ENCODE measurements at places on chromosomes 3 and 15.

DNA sequence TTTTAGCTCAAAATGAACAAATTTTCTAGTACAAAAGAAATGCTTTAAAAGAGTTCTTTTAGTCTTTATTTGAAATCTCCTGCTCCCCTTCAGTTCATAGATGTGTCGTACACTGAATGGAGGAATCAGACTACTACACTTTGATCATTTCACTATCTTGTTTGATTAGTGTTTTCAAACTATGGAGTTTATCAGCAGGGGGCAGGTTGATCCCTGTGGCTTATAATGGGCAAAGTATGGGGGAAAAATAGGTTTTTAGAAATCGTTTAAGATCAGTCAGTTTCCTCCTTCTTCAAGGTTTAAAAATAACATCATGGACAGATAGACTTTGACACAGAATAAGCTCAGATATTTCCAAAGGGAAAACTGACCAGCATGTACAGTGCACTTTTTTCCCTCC lies 701.7 kb downstream of the CADM2 start:
- H3K27me3 ChIP-seq, result no peaks in the 10 kb centered on the region
- no peak overlapping the region for H3K27ac ChIP-seq
- H3K36me3 ChIP-seq, result no peaks in the 10 kb centered on the region
- no peaks in the 10 kb centered on the region for H3K4me1 ChIP-seq
- DNase-seq, result no peak
- no peak overlapping the region for H3K4me3 ChIP-seq

- H3K36me3 ChIP-seq, result peaks cover 91% of the 10 kb centered on the region
- H3K27me3 ChIP-seq, result no peaks in the 10 kb centered on the region
- H3K4me3 ChIP-seq, result no peak overlapping the region
- H3K4me1 ChIP-seq, result peaks cover 11% of the 10 kb centered on the region
- H3K27ac ChIP-seq, result no peak overlapping the region
Measured at GRCh38 chr3:70970952-70971351, 612.6 kb downstream of the FOXP1 start.

DNA sequence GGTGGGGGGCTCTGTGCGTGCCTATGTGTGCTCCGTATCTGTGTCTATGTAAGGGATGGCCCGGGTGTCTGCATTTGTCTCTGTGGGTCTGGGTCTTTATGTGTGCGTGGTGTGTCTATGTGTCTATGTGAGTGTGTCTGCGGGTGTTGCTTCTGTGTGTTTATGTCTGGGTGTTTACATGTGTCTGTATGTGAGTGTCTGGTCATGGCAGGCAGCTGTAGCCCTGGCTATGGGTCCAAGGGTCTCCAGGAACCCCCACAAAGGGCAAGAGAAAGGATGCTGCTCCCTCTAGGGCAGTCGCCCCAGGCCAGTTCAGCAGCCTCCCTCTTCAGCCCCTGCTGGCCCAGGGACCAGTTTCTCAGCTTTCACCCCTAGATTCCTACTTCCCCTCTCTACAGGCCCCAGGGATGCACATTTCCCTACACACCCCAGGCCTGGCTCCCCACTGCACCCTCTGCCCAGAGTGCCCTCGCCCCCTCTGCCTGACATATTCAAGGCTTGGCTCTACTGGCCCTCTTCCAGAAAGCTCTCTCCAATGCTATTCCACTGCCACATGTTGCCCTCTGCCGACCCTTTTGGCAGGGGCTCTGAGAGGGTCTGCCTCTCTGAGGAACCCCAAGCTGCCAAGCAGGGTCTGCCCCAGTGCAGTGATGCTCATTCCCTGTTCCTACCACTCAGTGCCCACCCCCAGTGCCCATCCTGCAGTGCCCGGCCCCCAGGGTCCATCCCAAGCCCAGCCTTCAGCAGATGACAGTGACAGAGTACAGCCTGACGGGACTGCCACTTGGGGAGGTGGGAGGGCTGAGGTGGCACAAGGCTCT lies 1.0 kb upstream of the MYL3 start:
- H3K4me1 ChIP-seq, result peaks cover 59% of the 10 kb centered on the region
- peaks cover 12% of the 10 kb centered on the region for H3K36me3 ChIP-seq
- no peaks in the 10 kb centered on the region for H3K27me3 ChIP-seq
- peak overlapping the region; percentile 89 for H3K27ac ChIP-seq
- DNase-seq, result no peak
- peak overlapping the region; percentile 69 for H3K4me3 ChIP-seq

DNA sequence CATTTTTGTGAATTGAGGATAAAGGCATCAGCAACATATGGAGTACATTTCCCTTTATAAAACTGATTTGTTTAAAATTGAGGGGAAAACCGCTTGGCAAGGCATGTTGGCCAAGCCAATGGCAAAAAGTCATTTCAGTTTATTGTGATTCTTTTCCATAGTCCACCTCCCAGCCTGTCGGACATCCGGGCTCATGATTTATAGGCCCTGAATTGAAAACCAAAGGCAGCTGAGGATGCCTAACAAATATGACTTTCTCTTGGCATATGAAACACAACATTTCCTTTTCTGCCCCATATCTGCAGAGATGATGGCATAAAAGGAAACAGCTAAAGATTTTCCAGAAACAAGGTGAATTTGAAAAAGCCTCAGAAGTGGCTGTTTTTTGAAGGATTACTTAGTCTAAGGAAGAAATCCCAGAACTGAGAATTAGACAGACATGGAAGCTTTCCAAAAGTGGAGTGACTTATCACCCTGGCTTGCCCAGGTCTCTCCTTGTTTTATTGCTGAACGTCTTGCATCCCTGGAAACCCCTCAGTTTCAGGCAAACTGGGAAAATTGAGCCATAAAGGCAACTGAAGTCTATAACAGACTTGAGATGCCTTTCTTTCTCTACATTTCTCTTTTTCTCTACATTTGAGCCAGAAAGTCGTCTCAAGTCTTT lies 74.0 kb downstream of the COL8A1 start:
- no peaks in the 10 kb centered on the region for H3K36me3 ChIP-seq
- H3K27ac ChIP-seq, result no peak overlapping the region

DNA sequence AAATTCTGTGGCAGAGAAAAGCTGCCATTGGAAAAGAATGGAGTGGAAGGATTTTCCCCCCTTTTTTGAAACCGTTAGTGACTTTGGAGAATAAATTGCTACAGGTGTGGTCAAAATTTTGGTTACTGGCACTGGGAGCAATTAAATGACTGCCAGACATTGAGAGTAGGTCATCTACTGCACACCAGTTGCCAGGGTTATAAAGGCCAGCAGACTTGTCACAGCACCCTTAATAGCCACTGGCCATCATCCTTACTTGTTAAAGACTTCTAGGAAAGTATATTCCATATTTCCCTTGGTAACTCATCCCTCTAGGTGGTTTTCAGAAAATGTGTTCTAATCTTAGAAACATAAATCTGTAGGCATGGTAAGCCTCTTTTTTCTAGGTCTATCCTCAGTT lies 8.0 kb downstream of the PIK3CA start:
- no peaks in the 10 kb centered on the region for H3K36me3 ChIP-seq
- H3K27ac ChIP-seq, result no peak overlapping the region
- H3K27me3 ChIP-seq, result no peaks in the 10 kb centered on the region
- H3K4me3 ChIP-seq, result no peak overlapping the region
- DNase-seq, result no peak

- H3K36me3 ChIP-seq, result peaks cover 13% of the 10 kb centered on the region
- peak within 1 kb of the TSS; percentile 94 for H3K27ac ChIP-seq
- H3K4me3 ChIP-seq, result peak within 1 kb of the TSS; percentile 38
- H3K4me1 ChIP-seq, result peaks cover 41% of the 10 kb centered on the region
- H3K27me3 ChIP-seq, result no peaks in the 10 kb centered on the region
Measured at GRCh38 chr3:141368062-141368924, at the start of gene ZBTB38. Gene ZBTB38 (plus strand): TSS chr3:141368504. CDS start chr3:141442389, 73,885 bp downstream.

DNA sequence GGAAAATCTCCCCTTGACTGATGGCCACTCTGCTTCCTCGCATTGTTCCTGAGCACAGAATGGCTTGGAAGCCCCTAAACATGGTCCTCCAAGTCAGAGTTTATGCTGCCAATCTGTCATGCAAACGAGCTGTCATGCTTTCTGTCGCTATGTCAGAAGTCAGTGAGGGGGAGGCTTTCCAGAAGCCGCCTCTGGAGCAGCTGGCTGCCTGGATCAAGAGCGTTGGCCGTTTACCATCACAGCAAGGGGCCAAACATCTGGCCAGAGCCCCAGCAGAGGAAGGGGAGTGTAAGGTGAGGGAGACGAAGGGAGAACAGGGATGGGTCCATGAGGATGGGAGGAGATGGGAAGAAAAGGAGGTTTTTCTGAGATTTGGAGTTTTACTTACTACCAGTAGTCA lies 372.6 kb upstream of the NR2F2 start:
- no peak overlapping the region for H3K4me3 ChIP-seq
- no peaks in the 10 kb centered on the region for H3K36me3 ChIP-seq
- H3K4me1 ChIP-seq, result no peaks in the 10 kb centered on the region
- H3K27me3 ChIP-seq, result no peaks in the 10 kb centered on the region
- no peak for DNase-seq

- peak; percentile 73 for DNase-seq
- H3K4me3 ChIP-seq, result peak overlapping the region; percentile 13
- no peak overlapping the region for H3K27ac ChIP-seq
- H3K4me1 ChIP-seq, result peaks cover 19% of the 10 kb centered on the region
Measured at GRCh38 chr15:90320062-90320884, 31.8 kb upstream of the ZNF774 start.

DNA sequence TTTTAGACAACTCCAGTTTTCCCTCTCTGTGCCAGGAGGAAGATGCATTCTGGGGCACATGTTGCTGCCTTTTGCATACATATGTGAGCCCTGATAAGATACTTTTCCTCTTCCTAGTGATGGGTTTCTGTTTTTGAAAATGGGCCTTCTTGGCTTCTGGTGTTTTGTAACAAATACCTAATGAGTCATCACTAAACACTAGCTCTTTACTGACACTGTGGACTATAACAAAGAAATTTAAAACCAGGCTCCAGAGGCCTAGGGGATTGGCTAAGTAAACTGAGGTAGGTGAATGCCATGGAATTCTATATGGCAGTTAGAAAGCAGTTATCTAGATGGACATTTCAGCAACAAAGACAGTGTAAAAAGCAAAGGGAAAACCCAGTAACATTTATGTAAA lies 93.4 kb upstream of the NR2E3 start:
- H3K27ac ChIP-seq, result peak overlapping the region; percentile 15
- H3K36me3 ChIP-seq, result no peaks in the 10 kb centered on the region
- H3K4me1 ChIP-seq, result peaks cover 26% of the 10 kb centered on the region
- H3K4me3 ChIP-seq, result no peak overlapping the region
- H3K27me3 ChIP-seq, result no peaks in the 10 kb centered on the region
- DNase-seq, result no peak

DNA sequence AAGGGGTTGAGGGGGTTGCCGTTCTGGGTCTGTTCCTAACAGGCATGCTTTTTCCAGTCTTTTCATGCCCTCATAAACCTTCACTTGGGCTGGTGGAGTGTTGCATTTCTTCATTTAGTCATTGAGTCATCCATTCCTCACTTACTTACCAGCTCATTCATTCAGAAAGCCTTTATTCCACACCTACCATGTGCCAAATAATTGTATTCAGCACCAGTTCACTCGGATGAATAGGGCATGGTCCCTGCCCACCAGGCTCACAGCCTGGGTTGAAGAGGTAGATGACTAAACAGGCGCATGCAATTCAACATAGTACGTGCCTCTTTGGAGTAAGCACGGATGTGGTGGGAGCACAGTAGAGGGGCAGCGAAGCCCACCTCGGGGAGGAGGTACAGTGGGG lies 35.1 kb upstream of the THSD4 start:
- H3K27ac ChIP-seq, result no peak overlapping the region
- H3K4me1 ChIP-seq, result peaks cover 20% of the 10 kb centered on the region
- no peak for DNase-seq
- H3K27me3 ChIP-seq, result no peaks in the 10 kb centered on the region
- H3K4me3 ChIP-seq, result no peak overlapping the region
- no peaks in the 10 kb centered on the region for H3K36me3 ChIP-seq

DNA sequence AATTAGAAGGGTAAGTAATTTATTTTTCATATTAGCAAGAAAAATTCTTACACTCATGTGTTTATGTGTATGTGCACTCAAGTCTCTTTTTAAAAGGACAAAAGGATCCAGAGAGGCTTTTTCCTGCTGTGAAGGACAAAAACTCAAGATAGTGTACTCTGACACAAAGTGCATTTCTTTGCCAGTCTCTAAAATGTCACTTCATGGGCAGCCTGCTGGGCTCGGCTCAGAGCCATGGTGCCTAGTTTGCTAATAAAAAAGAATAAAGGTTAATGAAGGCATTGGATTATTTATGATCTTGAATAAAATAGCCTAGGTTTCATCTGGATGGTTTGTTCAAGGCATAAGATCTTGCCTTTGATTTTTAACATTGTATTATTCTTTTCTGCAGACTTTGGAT lies 989.0 kb downstream of the TBL1XR1 start:
- H3K27me3 ChIP-seq, result no peaks in the 10 kb centered on the region
- H3K4me1 ChIP-seq, result no peaks in the 10 kb centered on the region
- no peak overlapping the region for H3K4me3 ChIP-seq
- no peaks in the 10 kb centered on the region for H3K36me3 ChIP-seq

GRCh38 chr3:117874028-117874690 lies 1160.5 kb downstream of the IGSF11 start:
- DNase-seq, result no peak
- no peaks in the 10 kb centered on the region for H3K36me3 ChIP-seq
- H3K27me3 ChIP-seq, result no peaks in the 10 kb centered on the region
- H3K4me1 ChIP-seq, result no peaks in the 10 kb centered on the region
- H3K4me3 ChIP-seq, result no peak overlapping the region

DNA sequence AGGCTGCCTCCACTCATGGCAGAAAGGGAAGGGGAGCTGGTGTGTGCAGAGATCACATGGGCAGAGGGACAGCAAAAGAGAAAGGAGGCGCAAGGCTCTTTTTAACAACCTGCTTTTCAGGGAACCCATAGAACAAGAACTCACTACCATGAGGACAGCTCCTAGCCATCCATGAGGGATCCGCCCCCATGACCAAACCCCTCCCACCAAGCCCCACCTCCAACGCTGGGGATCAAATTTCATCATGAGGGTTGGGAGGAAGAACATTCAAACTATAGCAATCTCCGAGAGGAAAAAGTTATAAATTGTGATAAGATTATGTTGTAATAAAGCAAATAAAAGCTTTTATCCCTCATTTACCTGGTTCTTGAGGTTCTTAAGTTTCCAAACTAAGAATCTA lies 84.7 kb upstream of the LMCD1 start:
- no peaks in the 10 kb centered on the region for H3K4me1 ChIP-seq
- no peak overlapping the region for H3K27ac ChIP-seq
- H3K36me3 ChIP-seq, result no peaks in the 10 kb centered on the region
- no peaks in the 10 kb centered on the region for H3K27me3 ChIP-seq
- no peak for DNase-seq
- H3K4me3 ChIP-seq, result no peak overlapping the region

DNA sequence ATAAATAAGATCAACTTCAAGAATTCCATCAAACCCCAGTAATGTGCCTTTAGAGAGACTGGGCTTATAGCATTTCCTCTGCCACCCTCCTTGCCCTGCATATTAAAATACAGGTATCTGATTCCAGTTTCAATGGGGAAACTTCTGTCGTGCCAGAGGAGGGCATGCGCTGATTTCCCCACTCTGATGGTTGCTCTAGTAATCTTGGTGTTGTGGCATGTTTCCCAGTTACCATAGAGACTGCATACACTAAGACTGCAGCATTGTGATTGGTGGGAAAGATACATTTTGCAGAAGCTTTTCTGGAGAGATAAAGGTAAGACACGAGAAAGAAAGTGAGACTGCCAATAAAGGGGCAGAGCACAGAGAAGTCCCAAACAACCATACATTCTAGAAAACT lies 225.6 kb downstream of the TIGIT start:
- no peaks in the 10 kb centered on the region for H3K36me3 ChIP-seq
- peak; percentile 37 for DNase-seq
- no peaks in the 10 kb centered on the region for H3K27me3 ChIP-seq
- H3K4me3 ChIP-seq, result no peak overlapping the region
- peaks cover 27% of the 10 kb centered on the region for H3K4me1 ChIP-seq

All from heart right ventricle (tissue), 16 donors.